H7 (cell line): ENCODE measurements at places on chromosomes 3 and 15. TPM values are rescaled to one million over a fixed set of nuclear protein-coding genes. Genes with fewer than 3 reads are reported as not detected.

LDHAL6B gene
- not detected in 2 replicates for total RNA-seq

DCBLD2 gene
- 43.8 and 49.6 TPM in 2 replicates for total RNA-seq

LYZL4 gene
- not detected in 2 replicates for total RNA-seq

ASB7 gene
- 8.3 and 13.2 TPM in 2 replicates for total RNA-seq

NEK10 gene
- 0.03 and 0.30 TPM in 2 replicates for total RNA-seq

ZNF80 gene
- not detected in 2 replicates for total RNA-seq
